CD4-positive, CD25-positive, alpha-beta regulatory T cell (primary cell): ENCODE measurements at places on chromosomes 6 and 20.

DNA sequence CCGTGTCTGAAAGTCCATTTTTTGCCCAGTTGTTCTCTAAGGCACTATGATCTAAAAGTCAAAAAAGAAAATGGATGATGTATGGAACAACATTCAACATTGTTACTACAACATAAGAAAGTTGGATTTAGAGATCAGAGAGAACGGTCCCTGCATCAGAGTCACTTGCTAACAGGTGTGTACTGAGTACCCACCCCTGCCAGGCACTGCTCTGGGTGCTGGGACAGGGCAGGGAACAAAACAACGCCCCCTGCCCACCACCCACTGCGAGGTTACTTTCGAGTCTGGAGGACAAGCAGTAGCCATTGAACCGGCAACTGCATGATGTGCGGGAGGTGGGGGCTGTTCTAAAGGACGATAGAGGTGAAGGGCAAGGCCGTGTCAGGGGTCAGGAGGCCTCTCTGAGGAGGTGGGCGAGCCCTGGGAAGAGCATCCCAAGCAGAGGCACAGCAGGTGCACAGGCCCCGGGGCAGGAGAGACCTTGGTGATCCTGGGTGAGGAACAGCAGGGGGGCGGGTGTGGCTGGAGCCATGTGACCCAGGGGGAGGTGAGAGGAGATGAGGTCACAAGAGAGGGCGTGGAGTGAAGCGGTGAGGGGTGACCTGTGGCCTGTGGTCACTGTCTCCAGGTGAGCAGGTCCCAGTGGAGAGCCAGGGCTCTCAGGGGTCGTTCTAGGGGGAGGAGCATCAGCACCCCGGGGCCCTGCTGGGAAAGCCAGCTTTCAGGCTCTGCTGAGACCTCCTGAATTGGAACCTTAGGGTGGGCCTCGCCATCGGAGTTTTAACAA lies 197.5 kb upstream of the SULF2 start:
- no peak for DNase-seq

DNA sequence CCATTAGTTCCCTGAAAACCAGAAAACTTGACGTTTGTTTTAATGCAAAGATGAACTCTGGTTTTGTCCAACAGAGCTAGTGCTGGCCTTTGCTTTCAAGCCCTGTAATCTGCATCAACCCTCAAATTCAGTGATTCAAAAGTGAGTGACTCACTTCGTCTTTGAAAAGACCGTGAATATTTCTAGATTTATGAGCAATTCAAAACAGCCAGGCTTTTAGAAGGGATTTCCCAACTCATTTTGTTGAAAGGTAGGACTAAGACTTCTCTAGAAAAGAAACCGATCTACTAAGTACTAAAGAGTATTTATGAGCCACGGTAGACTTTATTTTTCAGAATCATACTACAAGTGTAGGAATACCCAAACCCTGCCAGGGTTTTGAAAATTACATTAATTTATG lies 121.5 kb downstream of the UST start:
- DNase-seq, result no peak

DNA sequence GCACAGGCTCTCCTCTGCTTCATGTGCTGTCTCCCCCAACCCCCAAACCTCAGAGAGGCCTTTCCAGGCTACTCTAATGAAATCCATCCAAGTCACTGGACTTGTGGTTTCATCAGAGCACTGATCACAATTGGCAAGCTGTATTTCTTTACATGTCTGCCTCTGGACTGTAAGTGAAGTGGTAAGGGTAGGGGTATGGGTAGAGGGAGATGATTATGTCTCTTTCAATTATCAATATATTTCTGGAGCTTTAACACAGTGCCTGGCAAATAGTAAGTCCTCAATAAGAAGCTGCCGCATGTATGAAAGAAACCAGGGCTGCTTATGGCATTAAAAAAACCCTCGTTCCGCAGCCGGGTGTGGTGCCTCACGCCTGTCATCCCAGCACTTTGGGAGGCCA lies 5.4 kb downstream of the TRERF1 start:
- DNase-seq, result no peak

- DNase-seq, result no peak
Measured at GRCh38 chr20:4127344-4127743, 112.0 kb upstream of the RNF24 start.

DNA sequence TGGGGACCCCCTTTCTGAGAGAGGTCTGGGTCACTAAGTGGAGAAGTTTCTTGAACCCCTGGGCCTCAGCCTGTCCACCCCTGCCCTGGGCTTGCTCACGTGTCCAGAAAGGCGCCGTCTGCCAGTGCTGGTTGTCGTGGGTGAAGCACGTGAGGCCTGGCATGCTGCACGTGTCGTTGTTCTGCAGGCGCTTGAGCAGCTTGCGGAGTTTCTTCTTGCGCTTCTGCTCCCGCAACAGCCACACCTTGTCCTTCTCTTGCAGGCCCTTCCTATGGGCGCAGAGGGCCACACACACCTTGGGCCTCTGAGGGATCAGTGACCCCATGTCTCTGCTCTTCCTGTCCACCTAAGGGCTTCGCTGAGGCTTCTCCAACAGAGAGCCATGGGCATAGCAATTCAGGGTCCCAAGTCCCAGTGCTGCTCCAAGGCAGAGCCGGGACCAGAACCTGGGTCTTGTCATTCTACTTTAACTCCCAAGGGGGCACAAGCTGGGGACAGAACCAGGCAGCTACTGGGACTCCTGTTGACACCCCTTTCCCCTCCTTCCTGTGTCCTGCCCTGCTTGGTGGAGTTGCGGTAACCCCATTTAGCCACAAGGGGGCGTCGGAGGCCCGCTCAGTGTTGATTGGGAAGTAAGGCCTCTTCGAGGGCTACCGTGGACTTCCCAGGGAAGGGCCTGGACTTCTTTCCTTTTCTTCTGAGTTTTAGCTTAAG lies 121.8 kb downstream of the SULF2 start:
- peak; percentile 57 for DNase-seq

DNA sequence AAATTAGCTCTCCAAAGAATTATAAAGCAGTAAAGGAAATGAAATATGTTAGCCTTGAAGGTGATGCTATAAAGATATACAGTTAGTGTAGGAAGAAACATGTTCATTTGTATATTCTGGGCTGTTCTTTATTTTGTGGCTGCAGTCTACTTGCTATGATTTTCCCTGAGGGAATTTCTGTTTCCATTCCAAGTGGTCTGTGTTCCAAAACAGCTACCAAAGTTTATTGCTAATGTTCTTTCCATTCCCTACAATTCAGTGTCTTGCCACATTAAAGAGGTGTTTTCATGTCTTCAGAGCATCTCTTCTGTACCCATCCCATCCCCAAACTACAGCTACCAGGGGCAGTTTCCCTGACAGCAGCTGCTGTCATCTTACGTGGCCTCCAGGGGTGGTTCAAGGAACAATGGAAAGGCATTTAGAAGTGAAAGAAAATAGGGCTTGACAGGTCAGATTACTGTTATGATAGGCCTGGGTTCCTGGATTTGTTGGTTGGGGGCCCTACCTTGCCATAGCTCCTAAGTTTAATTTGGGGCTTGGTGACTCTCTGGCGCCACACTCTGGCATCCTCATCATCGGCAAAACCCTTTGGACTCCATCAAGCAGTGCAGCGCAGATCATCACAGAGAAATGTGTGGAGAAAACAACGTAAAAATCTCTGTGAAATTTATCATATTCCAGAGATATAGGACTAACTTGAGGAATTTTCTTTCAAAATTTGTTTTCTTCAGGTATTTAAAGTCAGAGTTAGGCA lies 33.8 kb upstream of the AIG1 start:
- DNase-seq, result peak; percentile 56

- DNase-seq, result no peak
Measured at GRCh38 chr6:170018422-170018935, 267.1 kb downstream of the ERMARD start.

GRCh38 chr6:17242087-17242486 lies 39.1 kb upstream of the RBM24 start:
- no peak for DNase-seq

DNA sequence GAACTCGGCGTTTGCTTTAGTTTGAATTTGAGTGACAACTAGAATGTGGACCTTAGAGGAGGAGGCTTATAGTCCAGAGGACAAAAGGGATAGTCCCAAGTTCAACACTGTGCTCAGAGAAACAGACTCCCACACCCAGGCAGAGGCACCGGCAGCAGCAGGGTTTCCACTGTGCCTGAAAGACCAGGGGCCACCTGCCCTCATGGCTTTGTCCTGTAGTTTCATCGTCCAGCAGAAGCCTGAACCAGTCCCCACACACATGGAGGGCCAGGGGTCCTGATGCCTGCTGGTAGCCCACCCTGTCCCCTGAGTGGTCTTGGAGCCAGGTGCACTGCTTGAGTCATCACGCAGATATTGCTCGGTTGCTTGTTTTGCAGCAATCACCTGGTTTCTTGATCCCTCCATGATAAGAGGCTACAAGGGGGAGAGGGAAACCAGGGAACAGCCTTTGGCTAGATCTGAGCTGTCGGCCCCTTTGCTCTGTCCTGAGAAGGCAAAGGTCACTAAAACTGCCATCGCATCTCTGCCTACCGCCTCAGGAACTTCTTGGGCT lies 7.2 kb upstream of the ACSS1 start:
- DNase-seq, result no peak

- DNase-seq, result no peak
Measured at GRCh38 chr6:67591910-67592309, 1043.2 kb upstream of the ADGRB3 start.

GRCh38 chr6:137112067-137112355 lies 61.4 kb downstream of the IL22RA2 start:
- no peak for DNase-seq

DNA sequence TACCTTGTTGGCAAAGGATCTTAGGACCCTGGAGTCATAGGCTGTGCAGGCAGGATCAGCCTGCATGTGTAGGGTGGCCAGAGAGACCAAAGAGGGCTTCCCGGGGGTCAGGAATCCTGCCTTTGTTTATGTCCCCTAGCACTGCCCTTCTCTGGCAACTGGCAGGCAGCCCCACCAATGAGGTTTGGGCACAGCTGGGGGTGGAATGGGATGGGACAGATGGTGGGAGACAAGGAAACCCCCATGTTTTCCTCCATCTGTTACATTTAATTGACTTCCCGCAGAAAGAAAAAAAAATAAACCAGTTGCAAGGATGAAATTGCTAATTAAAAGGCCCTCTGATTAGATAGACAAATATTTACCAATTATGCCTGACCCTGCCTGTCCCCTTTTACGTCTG lies 27.6 kb downstream of the CD40 start:
- no peak for DNase-seq

GRCh38 chr6:105868823-105869460 lies 217.2 kb upstream of the PRDM1 start:
- DNase-seq, result no peak

- no peak for DNase-seq
Measured at GRCh38 chr6:148934539-148934938, 187.7 kb downstream of the UST start.

DNA sequence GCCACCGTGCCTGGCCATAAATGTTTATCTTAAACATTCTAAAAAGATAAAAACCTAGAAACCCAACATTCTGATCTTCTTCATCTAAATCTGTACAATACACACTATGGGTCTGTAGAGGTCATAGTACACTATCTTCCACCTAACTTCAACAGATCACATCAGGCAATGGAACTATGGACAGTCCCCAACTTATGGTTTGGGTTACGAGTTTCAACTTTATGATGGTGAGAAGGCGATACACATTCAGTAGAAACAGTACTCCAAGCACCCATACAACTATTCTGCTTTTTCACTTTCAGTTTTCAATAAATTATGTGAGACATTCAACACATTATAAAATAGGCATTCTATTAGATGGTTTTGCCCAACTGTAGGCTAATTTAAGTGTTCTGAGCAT lies 23.1 kb downstream of the FKBP5 start:
- no peak for DNase-seq

- DNase-seq, result no peak
Measured at GRCh38 chr20:10489853-10490252, 54.7 kb downstream of the SLX4IP start.

- no peak for DNase-seq
Measured at GRCh38 chr6:155400654-155400965, 55.0 kb downstream of the NOX3 start.

DNA sequence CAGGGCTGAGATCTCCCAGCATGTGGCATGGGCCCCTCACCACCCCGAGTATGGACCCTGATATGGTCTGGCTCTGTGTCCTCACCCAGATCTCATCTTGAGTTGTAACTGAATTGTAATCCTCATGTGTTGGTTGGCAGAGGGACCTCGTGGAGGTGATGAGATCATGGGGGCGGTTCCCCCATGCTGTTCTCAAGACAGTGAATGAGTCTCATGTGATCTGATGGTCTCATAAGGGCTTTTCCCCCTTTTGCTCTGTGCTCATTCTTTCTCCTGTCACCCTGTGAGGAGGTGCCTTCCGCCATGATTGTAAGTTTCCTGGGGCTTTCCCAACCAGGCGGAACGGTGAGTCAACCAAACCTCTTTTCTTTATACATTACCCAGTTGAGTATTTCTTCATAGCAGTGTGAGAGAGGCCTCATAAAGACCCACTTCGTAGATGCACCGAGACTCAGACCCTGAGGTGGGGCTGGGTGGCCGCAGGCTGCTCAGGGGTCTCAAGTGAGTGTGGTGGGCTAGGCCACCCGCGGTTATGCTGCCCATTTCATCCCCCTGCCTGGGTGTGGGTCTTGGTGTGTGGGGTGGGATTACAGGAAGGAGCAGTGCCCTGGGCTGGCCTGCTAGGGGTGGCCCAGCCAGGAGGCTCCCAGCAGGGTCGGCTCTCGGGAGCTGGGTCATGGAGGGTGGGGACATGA lies 26.2 kb upstream of the GATA5 start:
- DNase-seq, result peak; percentile 32

GRCh38 chr6:157962601-157963302 lies 18.9 kb upstream of the SYNJ2 start:
- no peak for DNase-seq

- peak; percentile 41 for DNase-seq
Measured at GRCh38 chr6:160930547-160931377, 60.8 kb upstream of the MAP3K4 start.

DNA sequence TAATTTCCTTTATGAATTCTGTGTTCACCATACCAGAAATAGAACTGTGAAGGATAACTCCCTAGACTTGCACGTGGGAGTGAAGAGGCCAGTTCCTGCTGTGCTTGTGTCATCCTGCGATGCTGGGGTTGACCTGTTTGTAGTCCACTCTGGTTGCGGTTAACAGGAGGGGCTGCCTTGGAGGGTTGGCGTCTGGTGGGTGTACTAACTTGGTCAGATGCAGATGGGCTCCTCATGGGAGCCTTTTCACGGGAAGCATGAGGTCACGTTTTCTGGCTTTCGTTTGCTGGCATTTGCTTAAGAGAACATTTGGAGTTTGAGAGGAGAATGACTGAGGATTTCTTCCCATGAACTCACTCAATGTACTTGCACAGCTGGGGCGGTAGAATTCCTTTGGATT lies 41.2 kb downstream of the IGF2R start:
- DNase-seq, result no peak

GRCh38 chr6:20661721-20662120 lies 127.5 kb downstream of the CDKAL1 start:
- DNase-seq, result no peak
